ENCODE measurements at places on chromosomes 7 and 10. TPM values are rescaled to one million over a fixed set of nuclear protein-coding genes. Genes with fewer than 3 reads are reported as not detected.

Gene PPP1R3C
- 3.6 TPM for total RNA-seq

Gene FAM13C
- total RNA-seq: 2.9 TPM

Gene NKX1-2
- not detected for total RNA-seq

Gene DUSP5
- 2.4 TPM for total RNA-seq

GRCh38 chr10:124130198-124130900 lies 37.0 kb upstream of the CHST15 start:
- H3K4me3 ChIP-seq: no peak overlapping the region
- no peak for DNase-seq
- H3K4me1 ChIP-seq: peaks cover 7% of the 10 kb centered on the region

- peaks cover 4% of the 10 kb centered on the region for H3K27me3 ChIP-seq
- H3K27ac ChIP-seq: no peak overlapping the region
- H3K4me3 ChIP-seq: no peak overlapping the region
- H3K4me1 ChIP-seq: peaks cover 22% of the 10 kb centered on the region
- no peaks in the 10 kb centered on the region for H3K36me3 ChIP-seq
These were observed 190.0 kb downstream of the PLXNA4 start for GRCh38 chr7:132386201-132386681.
